Stomach (tissue), 19 donors: ENCODE measurements at places on chromosomes 3 and 15. TPM values are rescaled to one million over a fixed set of nuclear protein-coding genes. Genes with fewer than 3 reads are reported as not detected.
A peak's percentile ranks its signal among the peaks of the same experiment; 100 is the strongest.

The MASP1 gene
- not detected for total RNA-seq

The ITPKA gene
- total RNA-seq, result 30.9 TPM

The HRG gene
- total RNA-seq, result not detected

The VEPH1 gene
- total RNA-seq, result not detected

The ADCY5 gene
- total RNA-seq, result 19.5 TPM

The SGO1 gene
- 3.5 TPM for total RNA-seq

The RTP3 gene
- not detected for total RNA-seq

The SCN11A gene
- not detected for total RNA-seq

The GALNT15 gene
- total RNA-seq, result 133 TPM

The GCSAM gene
- not detected for total RNA-seq

- no peaks in the 10 kb centered on the region for H3K4me1 ChIP-seq
- peak; percentile 31 for DNase-seq
- H3K4me3 ChIP-seq, result no peak overlapping the region
- no peaks in the 10 kb centered on the region for H3K36me3 ChIP-seq
These were observed 6.7 kb downstream of the NANOGP8 start for GRCh38 chr15:35078221-35078915.

- DNase-seq, result no peak
- H3K27ac ChIP-seq, result no peak overlapping the region
- H3K4me3 ChIP-seq, result no peak overlapping the region
- H3K36me3 ChIP-seq, result no peaks in the 10 kb centered on the region
- H3K4me1 ChIP-seq, result peaks cover 9% of the 10 kb centered on the region
These were observed 31.9 kb upstream of the WNT5A start for GRCh38 chr3:55519019-55519418.

GRCh38 chr3:16551342-16551976 is 38.0 kb upstream of the RFTN1 start:
- no peak overlapping the region for H3K27ac ChIP-seq
- no peaks in the 10 kb centered on the region for H3K4me1 ChIP-seq
- no peaks in the 10 kb centered on the region for H3K36me3 ChIP-seq
- no peak overlapping the region for H3K4me3 ChIP-seq

DNA sequence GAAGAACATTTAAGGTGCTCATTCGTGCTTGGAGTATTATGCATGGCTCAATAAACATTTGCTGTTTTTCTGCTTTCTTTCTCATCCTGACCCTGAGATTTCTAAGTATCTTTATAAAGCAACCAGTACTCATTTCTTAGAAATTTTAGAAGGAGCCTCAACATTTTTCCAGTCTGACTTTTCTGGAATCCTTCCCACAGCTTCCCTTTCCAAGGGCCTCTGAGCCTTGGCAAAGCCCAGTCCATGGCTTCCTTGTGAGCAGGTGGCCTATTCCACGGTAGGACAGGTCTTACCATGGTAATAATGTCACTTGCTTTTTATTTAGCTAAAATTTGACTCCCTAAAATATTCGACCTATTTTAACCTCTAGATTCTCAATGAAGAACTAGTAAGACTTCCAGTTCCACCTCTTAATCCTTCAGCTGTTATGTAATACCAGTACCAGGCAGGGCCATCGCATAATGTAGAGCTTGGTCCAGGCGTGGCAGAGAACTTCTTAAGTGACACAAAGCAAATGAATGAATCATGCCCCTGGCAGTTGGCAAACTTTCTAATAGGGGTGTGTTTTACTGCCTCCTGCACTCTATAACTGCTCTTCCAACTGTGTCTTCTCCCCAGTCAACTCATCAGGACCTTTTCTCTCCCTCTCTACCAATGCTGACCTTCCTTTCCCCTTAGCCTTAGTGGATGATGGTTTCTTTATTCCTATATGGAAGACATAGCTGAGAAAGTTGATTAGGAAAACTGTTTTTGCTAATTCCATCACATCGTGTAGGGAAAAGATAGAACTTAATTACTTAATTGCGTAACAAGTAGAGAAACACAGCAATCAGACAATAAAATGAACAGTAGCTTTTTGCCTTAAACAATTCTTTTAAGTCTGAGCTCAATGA is 894 bp upstream of the TM4SF4 start:
- H3K4me3 ChIP-seq, result no peak overlapping the region
- no peaks in the 10 kb centered on the region for H3K36me3 ChIP-seq
- no peaks in the 10 kb centered on the region for H3K27me3 ChIP-seq
- peak; percentile 90 for DNase-seq
- peaks cover 54% of the 10 kb centered on the region for H3K4me1 ChIP-seq

DNA sequence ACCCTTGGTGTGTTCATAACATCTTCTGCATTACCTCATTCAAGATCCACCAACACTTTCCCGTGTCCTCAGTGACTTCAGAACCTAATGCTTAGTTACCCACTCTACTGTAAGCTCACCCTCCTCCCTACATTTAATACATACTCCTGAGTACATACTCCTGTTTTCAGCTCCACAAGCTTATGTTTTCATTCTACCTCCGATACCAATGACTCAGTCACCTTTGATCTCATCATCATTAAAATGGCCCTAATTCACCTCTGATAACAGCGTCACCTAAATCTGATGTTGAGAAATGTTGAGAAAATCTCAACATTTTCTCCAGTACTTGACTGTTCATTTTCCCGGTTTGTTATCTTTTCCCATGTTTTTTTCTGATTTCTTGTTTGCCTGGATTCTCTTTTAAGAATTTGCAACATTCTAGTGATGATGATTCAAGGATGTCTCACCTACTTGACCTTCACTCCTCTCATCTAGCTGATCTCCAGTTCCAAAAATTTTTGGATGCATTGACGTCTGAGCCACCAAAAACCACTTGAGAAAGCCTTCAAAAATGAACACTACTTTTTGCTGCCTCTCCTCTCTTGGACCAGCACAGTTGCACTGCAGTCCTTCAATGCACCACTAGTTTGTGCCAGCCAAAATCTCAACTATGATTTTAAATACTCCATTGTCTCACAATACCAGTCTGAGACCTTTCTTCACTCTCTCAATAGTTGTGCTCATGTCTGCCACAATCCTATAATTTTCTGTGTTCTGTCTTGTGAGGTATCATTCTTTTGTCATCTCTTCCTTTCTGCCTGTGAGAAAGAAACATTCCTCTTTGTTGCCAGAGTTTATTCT is 220.7 kb upstream of the SEMA6D start:
- H3K36me3 ChIP-seq, result no peaks in the 10 kb centered on the region
- no peaks in the 10 kb centered on the region for H3K27me3 ChIP-seq
- no peak overlapping the region for H3K4me3 ChIP-seq
- no peak for DNase-seq
- no peak overlapping the region for H3K27ac ChIP-seq

- peaks cover 31% of the 10 kb centered on the region for H3K4me1 ChIP-seq
- no peaks in the 10 kb centered on the region for H3K27me3 ChIP-seq
- no peak overlapping the region for H3K27ac ChIP-seq
These were observed 16.5 kb downstream of the ST6GAL1 start for GRCh38 chr3:186946756-186947375.

DNA sequence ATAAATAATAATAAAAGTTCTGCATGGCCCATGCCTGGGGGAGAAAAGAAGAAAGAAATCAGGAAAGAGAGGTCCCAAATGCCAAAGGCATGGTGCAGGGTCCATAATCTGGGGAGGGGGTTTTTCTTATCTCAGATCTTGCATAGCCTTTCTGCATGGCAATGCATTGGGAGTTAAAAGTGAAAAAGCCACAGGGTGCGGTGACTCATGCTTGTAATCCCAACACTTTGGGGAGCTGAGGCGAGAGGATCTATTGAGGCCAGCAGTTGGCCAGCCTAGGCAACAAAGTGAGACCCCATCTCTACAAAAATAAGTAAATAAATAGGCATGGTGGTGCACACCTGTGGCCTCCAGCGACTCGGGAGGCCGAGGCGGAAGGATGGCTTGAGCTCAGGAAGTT is 76.8 kb upstream of the GATA2 start:
- no peak for DNase-seq
- H3K4me1 ChIP-seq, result peaks cover 11% of the 10 kb centered on the region
- H3K27me3 ChIP-seq, result peaks cover 26% of the 10 kb centered on the region
- H3K27ac ChIP-seq, result no peak overlapping the region

- no peak overlapping the region for H3K4me3 ChIP-seq
- H3K36me3 ChIP-seq, result no peaks in the 10 kb centered on the region
- no peaks in the 10 kb centered on the region for H3K27me3 ChIP-seq
- peaks cover 4% of the 10 kb centered on the region for H3K4me1 ChIP-seq
These were observed 67.2 kb downstream of the LIPC start for GRCh38 chr15:58498821-58499580.

DNA sequence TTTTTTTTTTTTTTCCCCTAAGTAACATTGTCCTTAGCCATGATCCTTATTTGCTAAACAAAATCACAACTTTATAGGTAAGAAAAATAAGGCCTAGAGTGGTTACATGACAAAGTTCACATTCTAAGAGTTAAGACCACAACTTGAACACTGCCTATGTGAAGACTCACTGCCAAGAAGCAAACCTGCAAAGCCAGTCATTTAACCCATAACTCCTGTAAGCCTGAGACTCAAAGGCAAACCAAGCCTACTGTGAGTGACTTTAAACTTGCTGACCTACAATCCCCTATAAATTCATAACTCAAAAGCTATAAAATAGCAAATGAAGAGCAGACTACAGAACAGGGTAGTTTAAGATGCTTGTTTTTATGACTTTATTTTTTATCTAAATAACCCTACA is 12.9 kb upstream of the ANKRD28 start:
- H3K27me3 ChIP-seq, result no peaks in the 10 kb centered on the region
- H3K27ac ChIP-seq, result no peak overlapping the region
- DNase-seq, result no peak
- H3K4me3 ChIP-seq, result no peak overlapping the region
- H3K36me3 ChIP-seq, result no peaks in the 10 kb centered on the region

DNA sequence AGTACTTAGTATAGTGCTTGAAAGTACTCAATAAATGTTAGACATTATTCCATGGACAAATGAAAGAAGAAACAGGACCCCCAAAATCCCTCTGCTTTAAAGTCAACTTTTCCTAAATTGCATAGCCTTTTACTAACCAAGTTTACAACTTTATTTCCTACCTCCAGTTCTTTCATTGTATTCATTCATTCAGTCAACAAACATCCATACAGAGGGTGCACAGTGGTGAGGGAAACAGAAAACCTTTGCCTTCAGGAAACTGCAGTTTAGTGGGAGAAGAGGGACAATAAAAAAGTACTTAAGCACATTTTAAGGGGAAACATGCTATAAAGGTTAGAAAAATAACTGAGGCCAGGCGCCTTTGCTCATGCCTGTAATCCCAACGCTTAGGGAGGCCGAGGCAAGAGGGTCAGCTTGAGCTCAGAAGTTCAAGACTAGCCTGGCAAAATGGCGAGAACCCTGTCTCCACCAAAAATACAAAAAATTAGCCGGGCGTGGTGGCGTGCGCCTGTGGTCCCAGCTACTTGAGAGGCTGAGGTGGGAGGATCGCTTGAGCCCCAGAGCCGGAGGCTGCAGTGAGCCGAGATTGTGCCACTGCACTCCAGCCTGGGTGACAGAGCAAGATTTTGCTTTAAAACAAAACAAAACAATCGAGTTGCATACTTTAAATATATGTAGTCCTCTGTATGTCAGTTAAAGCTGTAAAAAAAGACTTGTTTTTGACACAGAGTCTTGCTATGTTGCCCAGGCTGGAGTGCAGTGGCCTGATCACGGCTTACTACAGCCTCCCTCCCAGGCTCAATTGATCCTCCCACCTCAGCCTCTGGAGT is 1.1 kb upstream of the DENND4A start:
- DNase-seq, result no peak
- peak overlapping the region; percentile 85 for H3K4me3 ChIP-seq
- no peaks in the 10 kb centered on the region for H3K36me3 ChIP-seq
- H3K27ac ChIP-seq, result peak overlapping the region; percentile 99
- no peaks in the 10 kb centered on the region for H3K27me3 ChIP-seq
- H3K4me1 ChIP-seq, result peaks cover 8% of the 10 kb centered on the region

GRCh38 chr3:108180194-108180593 is 42.0 kb downstream of the IFT57 start:
- H3K27ac ChIP-seq, result no peak overlapping the region
- H3K27me3 ChIP-seq, result no peaks in the 10 kb centered on the region
- H3K4me3 ChIP-seq, result no peak overlapping the region

DNA sequence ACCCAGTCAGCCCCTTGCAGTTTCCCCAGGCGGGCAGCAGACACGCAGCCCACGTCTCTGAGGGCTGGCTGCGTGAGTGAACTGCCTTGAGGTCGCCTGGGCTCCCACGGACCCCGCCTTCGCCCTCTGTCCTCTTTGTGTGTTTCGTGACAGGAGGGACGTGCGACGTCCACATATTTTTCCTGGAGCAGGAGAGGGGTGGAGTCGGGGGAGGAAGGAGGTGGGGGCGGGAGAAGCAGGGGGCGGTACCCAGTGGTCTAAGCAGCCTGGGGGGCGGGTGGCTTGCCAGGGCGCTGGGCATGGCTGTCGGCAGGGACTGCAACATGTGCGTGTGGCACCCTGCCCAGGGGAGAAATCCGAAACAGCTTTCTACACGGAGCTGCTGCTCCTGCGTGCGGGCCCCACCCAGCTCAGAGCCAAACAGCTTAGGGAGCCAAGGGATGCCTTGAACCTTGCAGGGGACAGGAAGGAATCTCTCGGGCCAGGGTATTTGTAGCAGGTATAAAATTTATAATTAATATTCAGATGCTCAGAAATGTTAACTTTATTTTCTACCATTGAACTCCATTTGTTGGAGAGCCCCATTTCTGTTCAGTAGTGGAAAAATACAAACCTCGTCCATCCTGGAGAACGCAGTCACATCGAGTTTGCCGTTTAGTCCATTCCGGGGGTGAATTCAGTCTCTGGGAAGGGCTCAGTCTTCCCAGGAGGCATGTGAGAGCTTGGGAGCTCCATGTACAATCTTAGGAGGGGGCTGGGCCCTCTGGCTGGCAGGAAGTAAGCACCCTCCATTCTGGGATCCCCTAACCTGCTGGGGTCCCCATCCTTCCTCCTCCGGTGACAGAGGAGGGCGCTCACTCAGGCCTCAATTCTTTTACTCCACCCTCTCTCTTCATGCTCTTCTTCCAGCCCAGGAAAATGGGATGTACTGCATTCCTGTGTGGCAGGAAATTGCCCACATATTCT is 79.1 kb upstream of the MEF2A start:
- peak overlapping the region; percentile 47 for H3K4me3 ChIP-seq
- peak; percentile 88 for DNase-seq
- H3K36me3 ChIP-seq, result no peaks in the 10 kb centered on the region
- peaks cover 21% of the 10 kb centered on the region for H3K4me1 ChIP-seq

DNA sequence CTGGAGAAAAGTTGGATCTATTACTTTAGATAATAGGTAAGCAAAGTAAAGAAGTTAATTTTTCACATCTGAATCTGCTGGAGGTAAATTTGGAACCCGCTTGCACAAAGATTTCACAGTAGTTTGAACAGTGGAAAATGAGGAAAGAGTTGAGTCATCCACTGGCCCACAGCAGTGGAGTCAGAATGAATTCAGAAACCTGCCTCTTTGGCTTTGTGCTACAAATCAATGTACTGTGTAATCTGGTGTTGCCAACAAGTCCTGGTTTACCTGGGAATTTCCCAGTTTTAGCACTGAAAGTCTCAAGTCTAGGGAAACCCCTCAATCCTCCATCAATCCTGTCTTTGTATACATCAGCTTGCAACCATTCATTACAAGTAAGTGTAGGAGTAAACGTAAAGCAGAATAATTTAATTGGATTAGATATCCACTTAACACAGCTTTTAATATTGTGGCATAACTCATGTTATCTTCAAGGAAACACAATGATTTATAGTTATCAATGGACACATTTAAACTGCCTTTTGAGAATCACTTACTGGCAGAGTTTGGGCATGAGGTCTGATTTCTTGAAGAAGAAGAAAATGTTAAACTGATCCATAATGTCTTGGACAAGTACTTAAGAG is 100.6 kb downstream of the DCLK3 start:
- no peaks in the 10 kb centered on the region for H3K27me3 ChIP-seq
- H3K4me3 ChIP-seq, result no peak overlapping the region
- DNase-seq, result no peak
